ENCODE measurements at places on chromosomes 12 and 14.
A peak's percentile ranks its signal among the peaks of the same experiment; 100 is the strongest.

DNA sequence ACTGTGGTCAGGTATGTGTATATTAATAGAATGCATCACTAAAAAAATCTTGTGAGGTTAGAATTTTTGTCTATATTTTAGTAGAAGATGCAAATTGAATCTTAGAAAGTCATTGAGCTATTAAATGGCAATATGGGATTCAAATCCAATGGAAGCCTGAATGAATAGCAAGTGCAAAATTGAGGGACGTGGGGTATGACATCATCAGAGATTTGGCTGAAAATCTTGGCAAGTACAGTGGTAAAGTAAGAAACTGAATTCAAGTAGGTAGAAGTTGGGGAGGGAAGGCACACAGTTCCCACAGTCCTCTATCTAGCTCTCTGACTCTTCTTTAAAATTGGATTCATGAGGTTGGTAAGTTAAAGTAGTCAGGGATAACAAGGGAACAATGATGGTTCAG, 97.4 kb upstream of the SSTR1 start:
- no peak for DNase-seq

GRCh38 chr14:67166450-67166853, 22.8 kb upstream of the GARIN2 start:
- DNase-seq = no peak

DNA sequence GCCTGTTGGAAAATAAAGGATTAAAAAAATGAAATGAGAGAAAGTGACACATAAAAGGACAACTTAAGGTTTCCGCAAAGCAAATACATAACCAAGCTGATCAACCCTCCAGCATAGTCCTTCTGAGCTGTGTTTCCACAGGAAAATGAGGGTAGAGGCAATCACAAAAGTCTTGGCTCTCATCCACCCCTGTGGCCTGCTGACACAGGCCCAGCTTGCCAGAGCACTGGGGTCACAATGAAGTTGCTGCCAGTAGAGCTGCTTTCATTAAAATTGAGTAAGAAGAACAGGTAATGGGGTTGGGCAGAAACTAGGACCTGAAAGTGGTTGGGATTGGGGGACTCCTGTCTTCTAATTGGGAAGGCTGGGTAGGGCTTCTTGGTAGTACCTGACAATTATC, 65.9 kb downstream of the RERG start:
- no peak for DNase-seq

- DNase-seq = no peak
These were observed 38.4 kb downstream of the PARP11 start for GRCh38 chr12:3834774-3835173.

- DNase-seq = peak; percentile 31
These were observed 198.9 kb downstream of the RBM19 start for GRCh38 chr12:113766879-113767878.

- peak; percentile 55 for DNase-seq
These were observed 105.4 kb upstream of the MED13L start for GRCh38 chr12:116382686-116383530.

- DNase-seq = no peak
These were observed 125.2 kb upstream of the EVL start for GRCh38 chr14:99940064-99940463.

GRCh38 chr14:52000696-52001095, 11.3 kb downstream of the RTRAF start:
- no peak for DNase-seq

DNA sequence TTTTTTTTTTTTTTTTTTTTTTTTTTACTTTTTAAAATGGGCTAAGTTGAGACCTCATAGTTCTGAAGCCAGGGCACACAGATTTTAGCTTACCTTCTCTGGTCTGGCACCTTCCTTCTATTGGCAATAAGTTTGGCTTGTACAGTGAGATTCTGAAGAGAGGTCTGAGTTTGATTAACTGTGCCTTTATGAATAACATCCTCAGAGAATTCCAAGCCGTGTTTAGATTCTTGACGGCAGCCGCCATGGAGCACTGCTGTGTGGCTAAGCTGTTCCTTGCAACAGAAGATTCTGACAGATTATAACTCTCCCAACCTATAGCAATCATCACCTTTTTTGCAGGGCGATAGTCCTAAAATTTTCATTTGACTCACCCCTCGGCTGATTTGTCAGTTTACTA, 354.9 kb upstream of the FAR2 start:
- DNase-seq = no peak

- DNase-seq = peak; percentile 6
These were observed 96.8 kb downstream of the TXNDC16 start for GRCh38 chr14:52455291-52456088.

DNA sequence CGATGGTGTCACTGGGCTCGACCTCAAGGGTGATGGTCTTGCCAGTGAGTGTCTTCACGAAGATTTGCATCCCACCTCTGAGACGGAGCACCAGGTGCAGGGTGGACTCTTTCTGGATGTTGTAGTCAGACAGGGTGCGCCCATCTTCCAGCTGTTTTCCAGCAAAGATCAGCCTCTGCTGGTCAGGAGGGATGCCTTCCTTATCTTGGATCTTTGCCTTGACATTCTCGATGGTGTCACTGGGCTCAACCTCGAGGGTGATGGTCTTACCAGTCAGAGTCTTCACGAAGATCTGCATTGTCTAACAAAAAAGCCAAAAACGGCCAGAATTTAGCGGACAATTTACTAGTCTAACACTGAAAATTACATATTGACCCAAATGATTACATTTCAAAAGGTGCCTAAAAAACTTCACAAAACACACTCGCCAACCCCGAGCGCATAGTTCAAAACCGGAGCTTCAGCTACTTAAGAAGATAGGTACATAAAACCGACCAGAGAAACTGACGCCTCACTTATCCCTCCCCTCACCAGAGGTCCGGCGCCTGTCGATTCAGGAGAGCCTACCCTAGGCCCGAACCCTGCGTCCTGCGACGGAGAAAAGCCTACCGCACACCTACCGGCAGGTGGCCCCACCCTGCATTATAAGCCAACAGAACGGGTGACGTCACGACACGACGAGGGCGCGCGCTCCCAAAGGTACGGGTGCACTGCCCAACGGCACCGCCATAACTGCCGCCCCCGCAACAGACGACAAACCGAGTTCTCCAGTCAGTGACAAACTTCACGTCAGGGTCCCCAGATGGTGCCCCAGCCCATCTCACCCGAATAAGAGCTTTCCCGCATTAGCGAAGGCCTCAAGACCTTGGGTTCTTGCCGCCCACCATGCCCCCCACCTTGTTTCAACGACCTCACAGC, 717 bp downstream of the UBC start:
- DNase-seq = no peak

DNA sequence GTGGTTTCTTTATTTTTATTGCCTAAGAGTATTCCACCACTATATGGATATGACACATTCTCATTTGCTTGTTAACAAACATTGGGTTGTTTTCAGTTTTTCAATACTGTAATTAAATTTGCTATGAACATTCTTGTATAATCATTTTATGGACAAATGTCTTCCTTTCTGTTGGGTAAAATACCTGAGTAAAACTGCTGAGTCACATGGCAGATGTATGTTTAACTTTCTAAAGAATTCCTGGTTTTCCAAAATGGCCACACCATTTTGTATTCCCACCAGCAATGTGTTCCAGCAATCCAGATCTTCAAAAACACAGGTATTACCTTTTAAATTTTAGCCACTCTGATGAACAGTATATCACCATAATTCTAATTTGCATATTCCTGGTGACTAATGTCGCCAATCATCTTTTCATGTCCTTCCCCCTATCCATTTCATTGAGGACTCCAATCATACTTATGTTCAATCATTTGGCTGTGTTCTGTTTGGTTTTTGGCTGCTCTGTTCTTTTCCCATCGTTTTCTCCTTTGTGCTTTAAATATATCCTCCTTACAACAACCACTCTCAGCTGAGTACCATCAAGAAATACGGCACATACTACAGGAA, 36.0 kb downstream of the CDK17 start:
- DNase-seq = no peak

GRCh38 chr14:83473416-83474235, 1940.0 kb upstream of the SEL1L start:
- DNase-seq = peak; percentile 57

DNA sequence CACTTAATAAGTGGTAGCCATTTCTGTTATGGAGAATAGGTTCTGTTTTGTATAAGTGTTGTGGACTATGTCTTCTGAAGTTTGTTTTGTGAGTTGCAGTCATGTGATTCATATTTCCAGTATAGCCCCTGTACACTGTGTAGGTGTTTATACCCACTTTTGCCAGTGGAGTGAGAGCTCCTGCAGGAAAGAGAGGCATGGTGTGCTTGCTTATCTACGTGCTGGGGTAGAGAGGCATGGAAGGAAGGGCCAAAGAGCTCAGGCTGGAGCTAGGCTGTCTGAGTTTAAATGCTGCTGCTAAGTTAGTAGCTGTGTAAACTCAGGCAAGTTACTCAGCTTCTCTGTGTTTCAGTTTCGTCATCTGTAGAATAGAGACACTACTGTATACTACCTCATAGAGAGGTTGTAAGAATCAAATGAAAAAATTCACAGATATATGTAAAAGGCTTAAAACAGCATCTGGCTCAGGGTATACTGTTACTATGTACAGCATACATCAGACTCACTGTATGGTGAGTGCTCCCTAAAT, 88.2 kb upstream of the SLC38A2 start:
- DNase-seq = no peak

- DNase-seq = no peak
These were observed 447.5 kb downstream of the AACS start for GRCh38 chr12:125512541-125513298.

- DNase-seq = no peak
These were observed 22.9 kb upstream of the DHRS7 start for GRCh38 chr14:60188115-60188514.

DNA sequence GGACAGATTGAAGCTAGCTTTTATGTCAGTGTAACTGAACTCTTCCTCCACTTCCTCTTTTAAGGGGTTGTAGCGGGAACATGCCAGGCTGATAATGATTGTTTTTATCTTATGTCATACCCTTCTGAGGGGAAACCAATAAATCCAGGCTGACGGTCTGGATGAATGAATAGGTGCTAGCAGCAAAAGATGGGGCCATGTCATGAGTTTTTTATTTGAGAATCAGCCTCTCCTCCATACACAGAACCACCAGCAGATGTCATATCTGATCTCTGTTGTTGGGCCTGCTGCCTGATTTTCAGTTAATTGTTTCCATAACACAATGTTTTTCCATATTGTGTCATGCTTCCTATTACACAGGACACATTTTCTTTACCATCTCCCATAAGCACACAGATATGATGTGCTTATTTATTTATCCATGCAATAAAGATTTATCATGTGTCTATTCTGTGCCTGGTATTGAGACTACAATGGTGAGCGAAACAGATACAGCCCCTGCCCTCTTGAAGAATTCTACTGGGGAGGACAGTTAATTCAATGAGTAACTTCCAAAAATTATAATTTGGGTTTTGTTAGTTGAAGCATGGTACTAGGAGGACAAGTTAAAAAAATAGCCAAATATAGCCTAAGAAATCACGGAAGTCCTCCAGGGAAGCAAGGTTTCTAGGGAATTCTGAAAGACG, 33.6 kb upstream of the CRY1 start:
- DNase-seq = no peak

- no peak for DNase-seq
These were observed 61.2 kb downstream of the ETNK1 start for GRCh38 chr12:22686193-22686592.

GRCh38 chr12:45762185-45763110, 32.9 kb downstream of the ARID2 start:
- no peak for DNase-seq

GRCh38 chr12:125418902-125419564, 353.8 kb downstream of the AACS start:
- DNase-seq = no peak

DNA sequence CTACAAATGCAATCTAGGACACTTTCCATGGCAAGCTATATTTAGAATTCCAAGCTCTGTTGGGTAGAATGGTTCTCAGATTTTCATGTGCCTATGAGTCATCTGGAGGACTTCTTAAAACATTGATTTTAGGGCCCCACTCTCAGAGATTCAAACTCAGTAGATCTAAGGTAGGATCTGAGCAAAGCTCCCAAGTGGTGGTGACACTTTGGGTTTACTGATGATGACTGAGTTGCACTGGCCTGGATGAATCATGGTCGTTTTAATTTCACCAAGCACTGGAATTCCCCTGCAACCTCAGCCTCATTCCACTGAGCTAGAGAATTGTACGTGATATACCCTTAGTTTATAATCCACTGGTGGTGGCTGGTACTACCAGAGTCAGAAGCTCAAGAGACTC, 86.5 kb downstream of the PPM1H start:
- DNase-seq = peak; percentile 97

DNA sequence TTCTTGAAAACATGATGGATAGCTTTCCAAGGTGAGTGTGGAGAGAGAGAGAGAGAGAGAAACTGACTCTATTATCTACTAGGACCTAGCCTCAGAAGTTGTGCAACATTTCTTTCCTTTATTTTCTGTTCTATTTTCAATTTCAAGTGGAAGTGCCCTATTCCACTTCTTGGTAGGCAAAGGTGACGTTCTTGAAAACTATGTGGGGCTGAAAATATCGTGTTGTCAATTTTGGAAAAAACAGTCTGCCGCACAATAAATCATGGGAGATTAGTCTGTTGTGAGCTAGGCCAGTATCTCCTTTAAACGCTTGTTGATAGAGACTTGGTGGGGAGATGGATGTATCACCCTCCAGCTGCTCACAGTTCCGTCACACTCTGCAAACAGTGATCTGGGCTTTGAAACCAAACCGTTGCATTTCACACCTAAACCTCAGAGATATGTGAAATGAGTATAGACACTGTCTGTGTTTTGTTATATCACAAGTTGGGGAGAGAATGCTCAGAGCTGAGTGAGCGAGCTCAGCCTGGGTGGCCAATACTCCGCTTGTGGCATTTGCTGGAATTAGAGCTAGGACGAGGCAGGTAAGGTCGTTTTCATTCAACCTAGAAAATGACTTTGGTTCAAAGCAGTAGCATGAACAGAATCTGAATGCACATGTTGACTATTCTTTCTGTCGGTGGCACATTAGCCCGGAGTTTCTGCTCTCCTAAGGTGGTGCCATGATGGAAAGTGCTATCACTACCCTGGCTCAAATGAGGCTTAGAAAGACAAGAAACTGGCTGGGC, 75.1 kb upstream of the ST8SIA1 start:
- DNase-seq = no peak

- DNase-seq = no peak
These were observed 59.4 kb downstream of the TSPAN11 start for GRCh38 chr12:30985814-30986452.

DNA sequence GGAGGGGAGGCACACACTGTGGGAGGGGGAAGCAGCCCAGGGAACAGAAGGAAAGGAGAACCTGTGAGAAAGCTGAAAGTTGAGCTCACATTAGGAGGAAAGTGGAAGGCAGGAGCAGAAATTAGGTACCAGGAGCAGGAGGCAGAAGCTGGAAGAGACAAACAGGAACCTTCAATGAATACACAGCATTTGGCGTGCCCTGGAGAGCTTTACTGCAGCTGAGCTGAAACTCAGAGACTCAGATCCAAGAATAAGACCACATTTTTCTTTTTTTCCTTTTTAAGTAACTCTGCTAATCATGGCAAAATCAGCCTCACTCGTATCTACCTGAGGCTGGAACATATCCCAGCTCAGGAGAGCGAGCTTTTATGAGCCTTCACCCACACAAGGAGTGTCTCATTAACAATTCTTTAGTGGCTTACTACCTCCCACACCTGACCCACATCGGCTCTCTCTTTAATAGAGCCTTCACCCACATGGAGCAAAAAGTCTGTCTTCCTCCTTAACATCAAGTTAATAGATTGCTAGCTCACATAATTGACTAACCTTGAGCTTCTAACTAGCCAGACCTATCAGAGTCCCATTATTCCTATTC, 18.2 kb upstream of the CERS5 start:
- DNase-seq = no peak

Measured in retinal pigment epithelial cell (primary cell).